ENCODE measurements at places on chromosomes 12 and 14. TPM values are rescaled to one million over a fixed set of nuclear protein-coding genes. Genes with fewer than 3 reads are reported as not detected.

GRCh38 chr12:76623931-76624330, 64.4 kb upstream of the OSBPL8 start:
- DNase-seq, result no peak
- H3K4me3 ChIP-seq, result no peak overlapping the region
- no peak overlapping the region for H3K27ac ChIP-seq
- H3K27me3 ChIP-seq, result no peaks in the 10 kb centered on the region
- H3K4me1 ChIP-seq, result no peaks in the 10 kb centered on the region

DNA sequence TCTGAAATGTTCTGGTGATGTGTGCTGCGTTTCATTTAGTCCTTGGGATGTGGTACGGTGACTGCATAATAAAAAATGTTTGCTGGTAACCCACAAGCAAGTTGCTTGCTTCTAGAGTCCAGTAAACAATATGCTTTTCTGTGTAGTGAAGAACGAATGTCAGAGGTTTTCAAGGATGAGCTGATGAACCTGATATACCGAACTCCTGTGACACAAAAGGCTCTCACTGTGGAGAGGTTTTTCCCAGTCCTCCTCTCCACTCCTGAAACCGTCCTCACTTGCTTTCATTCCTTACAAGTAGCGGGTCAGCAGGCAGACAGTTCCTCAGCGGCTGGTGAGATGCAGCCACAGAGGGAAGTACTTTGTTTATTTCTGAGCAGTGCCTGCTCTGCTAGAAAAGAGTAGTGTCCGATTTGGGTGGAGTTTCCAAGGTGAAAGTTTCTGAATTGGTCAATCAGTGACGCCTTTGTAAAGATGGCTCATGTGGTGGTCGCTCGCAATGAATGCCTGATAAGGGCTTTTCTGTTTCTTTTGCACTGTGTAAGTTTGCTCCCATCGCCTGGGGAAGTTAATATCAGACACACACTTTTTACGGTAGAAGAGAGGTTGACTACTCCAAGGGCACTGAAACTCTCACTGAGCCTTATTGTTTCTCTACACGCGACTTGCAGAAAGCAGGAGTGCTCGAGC, 3.0 kb downstream of the ETV6 start:
- H3K36me3 ChIP-seq, result no peaks in the 10 kb centered on the region
- DNase-seq, result peak; percentile 59
- peak overlapping the region; percentile 72 for H3K27ac ChIP-seq
- peak overlapping the region; percentile 87 for H3K4me3 ChIP-seq
- peaks cover 50% of the 10 kb centered on the region for H3K4me1 ChIP-seq

Gene KITLG
- not detected for total RNA-seq

GRCh38 chr14:21107283-21107800, 6.5 kb downstream of the TMEM253 start:
- H3K4me3 ChIP-seq, result no peak overlapping the region
- H3K27me3 ChIP-seq, result no peaks in the 10 kb centered on the region
- H3K27ac ChIP-seq, result no peak overlapping the region
- H3K36me3 ChIP-seq, result no peaks in the 10 kb centered on the region
- no peak for DNase-seq

Gene LALBA
- total RNA-seq, result not detected

DNA sequence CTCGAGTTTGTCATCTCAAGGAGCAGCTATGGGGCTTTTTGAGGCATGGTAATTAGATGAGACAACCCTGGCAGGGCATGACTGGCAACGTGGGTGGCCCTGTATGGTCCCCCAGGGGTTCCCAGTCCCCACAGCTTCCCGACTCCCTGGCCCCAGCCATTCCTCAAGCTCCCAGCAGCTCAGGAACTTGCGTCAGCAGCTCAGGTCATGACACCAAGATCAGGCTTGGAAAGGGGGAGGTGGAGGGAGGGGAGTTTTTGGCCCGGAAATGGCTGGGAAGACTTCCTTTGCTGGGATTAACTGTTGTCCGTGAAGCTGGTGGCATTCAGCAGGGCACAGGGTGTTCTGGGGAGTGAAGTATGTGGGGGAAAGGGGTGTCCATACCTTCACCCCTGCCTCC, 10.4 kb upstream of the NRIP2 start:
- H3K27me3 ChIP-seq, result no peaks in the 10 kb centered on the region
- no peaks in the 10 kb centered on the region for H3K36me3 ChIP-seq
- H3K27ac ChIP-seq, result no peak overlapping the region
- no peak for DNase-seq

- no peak overlapping the region for H3K27ac ChIP-seq
- DNase-seq, result no peak
- H3K4me1 ChIP-seq, result peaks cover 8% of the 10 kb centered on the region
- no peak overlapping the region for H3K4me3 ChIP-seq
- no peaks in the 10 kb centered on the region for H3K27me3 ChIP-seq
Measured at GRCh38 chr14:61898568-61898967, 136.3 kb downstream of the SNAPC1 start.

Gene CIDEB
- 34.3 TPM for total RNA-seq

Gene GDF11
- total RNA-seq, result 11.3 TPM

Gene GPR84
- total RNA-seq, result not detected

DNA sequence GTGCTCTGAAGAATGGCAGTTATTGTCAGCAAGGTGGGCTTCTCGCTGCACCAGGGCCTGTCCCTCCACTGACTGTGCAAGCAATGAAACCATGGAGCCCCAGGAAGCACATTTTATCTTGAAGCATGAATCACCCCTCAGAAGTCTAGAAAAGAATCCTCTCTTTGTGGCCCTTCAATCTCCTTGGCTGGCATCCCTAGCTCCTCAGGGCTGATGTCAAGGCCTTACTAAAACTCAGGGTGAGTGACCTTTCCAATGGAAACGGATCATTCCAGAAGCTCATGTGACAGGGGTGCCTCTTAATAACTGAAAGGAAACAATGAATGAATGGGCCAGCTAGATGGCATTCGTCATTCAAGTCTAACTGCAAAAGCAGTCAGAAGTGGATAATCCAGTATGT, 22.3 kb upstream of the PLEKHH1 start:
- no peak for DNase-seq
- H3K27me3 ChIP-seq, result no peaks in the 10 kb centered on the region
- H3K4me3 ChIP-seq, result no peak overlapping the region
- H3K27ac ChIP-seq, result no peak overlapping the region

DNA sequence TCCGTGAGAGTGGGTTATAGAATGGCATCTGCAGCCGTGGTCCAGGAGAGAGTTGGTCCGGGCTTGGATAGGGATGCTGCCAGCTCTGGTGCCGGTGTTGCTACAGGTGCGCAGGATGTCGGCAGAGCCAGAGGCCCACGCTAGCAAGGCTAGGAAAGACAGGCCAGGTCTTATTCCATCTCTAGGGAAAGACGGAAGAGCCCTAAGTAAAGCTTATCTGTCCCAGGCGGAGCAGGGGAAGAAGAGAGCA, 485 bp upstream of the PSME1 start:
- peaks cover 39% of the 10 kb centered on the region for H3K4me1 ChIP-seq
- peaks cover 27% of the 10 kb centered on the region for H3K36me3 ChIP-seq
- H3K27ac ChIP-seq, result peak overlapping the region; percentile 37
- H3K4me3 ChIP-seq, result peak overlapping the region; percentile 65
- no peak for DNase-seq

Gene CLEC9A
- total RNA-seq, result not detected

- no peaks in the 10 kb centered on the region for H3K27me3 ChIP-seq
- no peak overlapping the region for H3K4me3 ChIP-seq
- H3K36me3 ChIP-seq, result peaks cover 4% of the 10 kb centered on the region
- peaks cover 75% of the 10 kb centered on the region for H3K4me1 ChIP-seq
Measured at GRCh38 chr12:89662623-89663022, 46.0 kb downstream of the ATP2B1 start.

DNA sequence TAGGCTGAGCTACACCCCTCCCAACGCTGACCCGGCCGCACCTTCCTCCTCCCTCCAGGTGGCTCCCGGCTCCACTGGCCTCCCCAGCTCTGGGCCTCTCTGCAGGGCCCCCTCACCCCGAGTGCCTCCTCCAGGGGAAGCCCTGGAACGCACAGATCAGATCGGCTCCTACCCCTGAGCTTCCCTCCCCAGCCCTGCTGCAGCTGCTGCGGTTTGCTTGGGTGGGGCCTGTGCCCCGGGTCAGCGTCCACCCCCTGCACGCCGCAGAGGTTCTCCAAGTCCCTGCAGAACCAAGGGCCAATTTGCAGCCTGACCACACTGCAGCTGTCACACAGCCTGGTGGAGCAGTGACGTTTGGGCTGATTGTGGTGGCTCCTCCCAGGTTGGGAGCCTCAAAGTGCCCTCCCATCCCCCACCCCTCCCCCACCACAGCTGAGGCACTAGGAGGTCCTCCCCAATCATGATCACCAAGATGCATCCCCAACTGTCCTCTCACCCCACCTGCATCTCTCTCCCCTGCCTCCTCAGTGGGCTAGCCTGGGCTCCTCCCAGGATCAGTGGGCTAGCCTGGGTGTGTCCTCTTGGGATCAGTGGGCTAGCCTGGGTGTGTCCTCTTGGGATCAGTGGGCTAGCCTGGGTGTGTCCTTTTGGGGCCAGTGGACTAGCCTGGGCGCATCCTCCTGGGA, 12.8 kb upstream of the FBRSL1 start:
- H3K27ac ChIP-seq, result no peak overlapping the region
- no peaks in the 10 kb centered on the region for H3K27me3 ChIP-seq
- DNase-seq, result peak; percentile 52
- H3K36me3 ChIP-seq, result no peaks in the 10 kb centered on the region

Gene CCND2
- 23.0 TPM for total RNA-seq

DNA sequence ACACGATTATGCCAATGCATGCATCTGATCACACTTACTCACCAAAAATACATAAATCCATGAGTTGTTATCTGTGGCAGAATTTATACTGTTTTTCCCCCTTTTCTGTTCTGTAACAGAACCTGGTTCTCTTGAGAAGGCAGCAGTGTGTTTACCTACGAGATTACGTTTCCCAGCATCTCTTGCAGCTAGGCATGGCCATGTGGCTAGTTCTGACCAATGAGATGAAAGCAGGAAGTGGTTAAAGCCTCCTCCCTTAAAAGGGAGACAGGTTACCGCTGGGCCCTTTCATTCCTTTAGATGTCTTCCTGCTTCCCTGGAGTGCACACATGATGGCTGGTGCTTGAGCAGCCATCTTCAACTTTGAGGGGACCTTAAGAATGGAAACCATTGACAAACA, 11.7 kb upstream of the ASPG start:
- peaks cover 8% of the 10 kb centered on the region for H3K4me1 ChIP-seq
- H3K36me3 ChIP-seq, result no peaks in the 10 kb centered on the region
- H3K4me3 ChIP-seq, result no peak overlapping the region

DNA sequence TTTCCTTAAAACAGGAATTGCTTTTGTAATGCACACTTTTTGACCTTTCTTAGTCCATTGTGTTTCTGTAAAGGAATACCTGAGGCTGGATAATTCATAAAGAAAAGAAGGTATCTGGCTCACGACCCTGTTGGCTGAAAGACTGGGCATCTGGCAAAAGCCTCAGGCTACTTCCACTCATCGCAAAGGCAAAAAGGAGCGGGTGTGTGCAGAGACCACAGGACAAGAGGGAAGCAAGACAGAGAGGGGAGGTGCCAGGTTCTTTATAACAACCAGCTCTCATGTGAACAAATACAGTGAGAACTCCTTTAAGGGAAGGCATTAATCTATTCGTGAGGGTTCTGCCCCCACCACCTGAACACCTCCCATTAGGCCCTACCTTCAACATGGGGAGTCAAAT, 182.1 kb downstream of the C12orf50 start:
- no peak for DNase-seq
- no peak overlapping the region for H3K27ac ChIP-seq
- H3K4me1 ChIP-seq, result no peaks in the 10 kb centered on the region

- H3K4me1 ChIP-seq, result no peaks in the 10 kb centered on the region
- H3K4me3 ChIP-seq, result no peak overlapping the region
- no peaks in the 10 kb centered on the region for H3K36me3 ChIP-seq
- H3K27ac ChIP-seq, result no peak overlapping the region
- H3K27me3 ChIP-seq, result no peaks in the 10 kb centered on the region
- no peak for DNase-seq
Measured at GRCh38 chr14:104302794-104303405, 164.5 kb downstream of the KIF26A start.

Gene KCNC2
- total RNA-seq, result not detected

DNA sequence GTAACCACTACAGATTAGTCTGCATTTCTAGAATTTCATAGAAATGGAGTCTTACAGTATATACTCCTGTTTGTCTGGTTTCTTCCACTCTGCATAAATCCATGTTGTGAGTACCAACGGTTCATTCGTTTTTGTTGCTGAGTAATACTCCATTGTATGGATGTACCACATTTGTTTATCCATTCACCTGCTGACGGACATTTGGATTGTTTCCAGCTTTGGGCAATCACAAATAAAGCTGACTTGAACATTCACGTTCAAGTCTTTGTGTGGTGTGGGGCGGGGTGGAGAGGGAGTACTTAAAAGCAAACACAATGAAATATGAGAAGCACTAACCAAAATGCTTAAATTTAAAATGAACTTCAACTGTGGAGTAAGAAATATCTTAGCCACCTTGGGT, 7.1 kb downstream of the HECTD4 start:
- no peaks in the 10 kb centered on the region for H3K36me3 ChIP-seq
- no peaks in the 10 kb centered on the region for H3K27me3 ChIP-seq
- no peak for DNase-seq
- H3K4me3 ChIP-seq, result no peak overlapping the region

Gene SPX
- total RNA-seq, result 0.39 TPM
